ENCODE measurements at places on chromosomes 1 and 21.

DNA sequence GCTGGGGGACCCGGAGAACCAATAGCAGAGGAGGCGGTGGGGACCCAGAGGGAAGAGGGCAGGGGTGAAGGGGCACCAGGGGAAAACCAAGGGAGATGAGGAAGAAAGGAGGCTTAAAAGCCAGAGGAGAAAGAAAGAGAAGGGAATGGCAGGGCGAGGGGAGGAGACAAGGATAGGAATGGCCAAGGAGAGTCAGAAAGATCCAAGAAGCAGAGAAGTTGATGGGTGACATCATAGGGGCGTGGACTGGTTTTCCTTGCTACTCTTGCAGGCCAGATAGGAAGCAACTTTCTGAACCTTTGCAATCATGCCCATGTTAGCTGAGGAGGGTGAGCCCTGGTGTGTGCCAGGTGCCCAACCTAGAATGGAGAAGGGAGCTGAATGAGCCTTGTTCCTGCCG is 5.4 kb downstream of the NPR1 start:
- DNase-seq, result no peak

- DNase-seq, result no peak
Measured at GRCh38 chr1:8137481-8138244, 111.6 kb upstream of the ERRFI1 start.

DNA sequence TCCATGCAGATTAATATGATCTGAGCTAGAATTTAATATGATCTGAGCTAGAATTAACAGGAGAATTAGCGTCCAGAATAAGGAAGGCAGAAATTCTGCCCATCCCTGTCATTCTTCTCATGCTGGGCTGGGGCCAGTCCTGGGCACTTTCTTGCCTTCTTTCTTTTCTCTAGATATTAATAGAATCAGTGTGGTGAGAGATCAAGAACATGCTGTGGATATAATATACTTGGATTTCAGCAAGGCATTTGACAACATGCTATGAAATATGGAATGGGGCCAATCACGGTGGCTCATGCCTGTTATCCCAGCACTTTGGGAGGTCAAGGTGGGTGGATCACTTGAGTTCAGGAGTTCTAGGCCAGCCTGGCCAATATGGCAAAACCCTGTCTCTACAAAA is 18.1 kb downstream of the UBIAD1 start:
- no peak for DNase-seq

DNA sequence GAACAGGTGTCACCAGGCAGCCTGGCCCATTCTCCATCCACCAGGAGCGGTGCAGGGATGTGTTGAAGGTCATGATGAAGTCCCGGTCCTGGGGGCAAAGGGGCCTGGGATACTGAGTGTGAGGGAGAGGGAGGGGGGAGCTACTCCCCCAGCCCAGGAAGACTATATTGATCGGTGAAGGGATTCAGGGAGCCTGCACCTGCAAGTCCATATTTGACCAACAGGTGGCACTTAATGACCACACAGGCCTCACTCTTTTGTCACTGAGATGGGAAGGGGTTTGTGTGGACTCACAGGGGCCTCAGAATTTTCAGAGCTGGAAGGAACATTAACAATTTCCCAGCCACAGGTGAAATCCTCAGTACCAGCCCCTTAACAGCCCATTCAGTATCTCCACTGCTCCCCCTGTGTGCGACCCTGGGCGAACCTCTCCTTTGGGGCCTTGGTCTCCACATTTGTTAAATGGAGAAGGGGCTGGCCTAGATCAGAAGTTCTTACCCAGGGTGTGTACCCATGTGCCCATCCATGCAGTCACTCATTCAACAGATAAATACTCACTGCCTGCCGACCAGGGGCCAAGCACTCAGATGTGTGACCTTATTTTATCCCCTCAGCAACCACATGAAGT is 55.6 kb downstream of the NKAIN1 start:
- peak; percentile 52 for DNase-seq

DNA sequence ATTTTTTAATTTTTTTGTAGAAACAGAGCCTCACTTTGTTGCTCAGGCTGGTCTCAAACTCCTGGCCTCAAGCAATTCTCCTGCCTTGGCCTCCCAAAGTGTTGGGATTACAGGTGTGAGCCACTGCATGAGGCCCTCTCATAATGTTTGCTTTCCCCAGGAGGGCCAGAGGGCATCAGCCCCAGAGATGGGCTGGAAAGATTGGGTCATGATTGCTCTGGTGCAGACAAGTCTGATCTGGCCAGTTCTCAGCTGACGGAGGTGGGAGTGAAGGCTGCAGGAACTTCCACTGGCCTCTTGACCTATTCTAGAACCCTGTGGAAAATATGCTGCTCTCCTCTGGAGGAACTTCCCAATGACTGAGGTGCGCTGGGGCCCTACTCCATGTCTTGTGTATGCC is 43.4 kb upstream of the RD3 start:
- no peak for DNase-seq

DNA sequence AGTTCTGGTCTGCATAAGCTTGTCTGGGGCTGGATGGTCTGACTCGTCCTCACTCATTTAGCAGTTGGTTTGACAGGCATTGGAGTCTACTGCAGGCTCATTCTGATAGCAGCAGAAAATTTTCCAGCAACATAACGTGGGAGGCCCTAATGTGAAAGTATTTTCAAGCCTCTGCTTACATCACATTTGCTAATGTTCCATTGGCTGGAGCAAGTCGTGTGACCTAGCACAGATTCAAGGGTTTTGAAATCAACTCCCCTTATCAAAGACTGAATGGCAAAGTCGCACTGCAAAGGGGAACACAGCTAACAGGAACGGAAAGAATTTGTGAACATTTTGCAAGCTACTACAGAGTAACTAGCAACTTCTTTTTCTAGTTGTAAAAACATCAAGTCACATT is 2.3 kb upstream of the USH2A start:
- DNase-seq, result no peak

DNA sequence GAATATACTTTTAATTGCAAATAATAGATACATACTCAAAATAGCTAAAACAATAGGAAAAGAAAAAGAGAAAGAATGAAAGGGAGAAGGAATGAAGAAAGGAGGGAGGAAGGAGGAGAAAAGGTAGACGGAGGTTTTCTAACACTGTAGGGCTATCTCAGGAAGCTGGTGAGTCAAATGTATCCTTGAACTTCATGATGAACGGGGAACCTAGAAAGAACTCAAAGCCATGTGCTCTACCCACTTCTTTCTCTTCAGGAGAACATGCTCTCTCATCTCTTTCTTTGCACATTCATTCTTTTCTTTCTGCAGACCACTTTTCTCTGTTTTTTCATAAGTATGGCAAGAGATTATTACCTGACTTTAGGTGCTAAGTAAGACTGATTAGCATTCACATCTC is 37.3 kb upstream of the ZNF644 start:
- DNase-seq, result no peak

GRCh38 chr1:13860031-13860430 is 160.0 kb downstream of the PRDM2 start:
- no peak for DNase-seq

DNA sequence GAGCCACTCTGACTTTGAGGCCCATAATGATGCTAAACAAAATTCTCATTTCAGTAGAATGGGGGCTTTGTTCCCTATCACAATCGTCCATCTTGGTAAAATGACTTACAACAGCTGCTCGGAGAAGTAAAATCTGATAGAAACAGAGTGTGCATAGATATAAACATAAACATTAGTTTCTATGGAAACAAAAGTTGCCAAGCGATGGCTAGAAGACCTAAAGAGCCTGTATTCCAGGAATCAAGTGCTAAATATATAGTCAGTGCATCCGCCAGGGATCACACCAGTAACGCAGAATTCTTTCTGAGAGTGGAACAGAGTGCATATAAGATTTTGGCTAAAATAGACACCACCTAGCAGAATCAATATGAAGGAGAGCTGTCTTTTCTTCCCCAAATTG is 91.2 kb upstream of the KAZN start:
- DNase-seq, result no peak

DNA sequence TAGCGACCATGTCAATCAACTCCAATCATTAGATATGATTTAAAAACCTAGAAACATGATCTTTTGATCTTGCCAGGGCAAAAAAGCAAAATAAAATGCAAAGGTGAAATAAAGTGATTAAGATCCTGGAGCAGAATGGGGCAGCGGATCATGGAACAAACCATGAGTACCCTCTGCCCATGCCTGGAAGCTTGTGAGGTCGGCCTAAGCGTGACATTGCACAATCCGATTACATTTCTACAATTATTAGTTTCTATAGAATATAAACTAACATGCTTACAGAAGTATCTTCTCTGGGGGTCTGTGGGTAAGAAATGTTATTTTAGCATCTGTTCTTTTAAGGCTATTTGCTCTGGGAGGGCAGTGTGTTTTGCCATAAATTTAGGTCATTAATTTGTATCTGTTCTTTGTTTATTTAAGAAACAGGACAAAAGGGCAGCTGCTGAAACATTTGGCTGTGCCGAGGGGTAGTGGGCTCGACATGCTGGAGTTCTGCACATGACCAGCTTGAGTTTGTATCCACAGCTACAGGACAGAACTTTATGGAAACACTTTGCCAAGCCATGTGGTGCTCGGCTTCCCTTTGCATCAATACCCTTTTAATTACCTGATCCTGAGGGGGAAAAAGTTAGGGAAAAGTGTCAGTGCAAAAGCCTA is 55.9 kb downstream of the ZBTB18 start:
- DNase-seq, result no peak

DNA sequence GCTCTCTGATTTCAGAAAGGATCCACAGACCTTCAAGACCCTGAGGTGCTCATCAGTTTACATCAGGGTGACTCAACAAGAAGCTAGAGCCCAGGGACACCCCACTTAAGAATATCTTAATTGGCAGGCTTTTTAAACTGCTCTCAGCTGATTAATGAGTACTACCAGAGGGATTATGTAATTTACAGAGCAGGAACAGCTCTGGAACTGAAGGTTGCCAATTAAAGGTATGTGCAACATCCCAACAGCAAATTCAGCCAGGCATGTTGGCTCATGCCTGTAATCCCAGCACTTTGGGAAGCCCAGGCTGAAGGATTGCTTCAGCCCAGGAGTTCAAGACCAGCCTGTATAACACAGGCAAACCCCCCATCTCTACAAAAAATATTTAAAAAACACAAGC is 295.7 kb downstream of the SETD4 start:
- DNase-seq, result no peak

Measured in stimulated activated CD4-positive, alpha-beta T cell treated with anti-CD3 and anti-CD28 coated beads, Interleukin-15, amount 100 ng/mL, for 24 hours (primary cell).